ENCODE measurements at places on chromosomes 4 and X.

DNA sequence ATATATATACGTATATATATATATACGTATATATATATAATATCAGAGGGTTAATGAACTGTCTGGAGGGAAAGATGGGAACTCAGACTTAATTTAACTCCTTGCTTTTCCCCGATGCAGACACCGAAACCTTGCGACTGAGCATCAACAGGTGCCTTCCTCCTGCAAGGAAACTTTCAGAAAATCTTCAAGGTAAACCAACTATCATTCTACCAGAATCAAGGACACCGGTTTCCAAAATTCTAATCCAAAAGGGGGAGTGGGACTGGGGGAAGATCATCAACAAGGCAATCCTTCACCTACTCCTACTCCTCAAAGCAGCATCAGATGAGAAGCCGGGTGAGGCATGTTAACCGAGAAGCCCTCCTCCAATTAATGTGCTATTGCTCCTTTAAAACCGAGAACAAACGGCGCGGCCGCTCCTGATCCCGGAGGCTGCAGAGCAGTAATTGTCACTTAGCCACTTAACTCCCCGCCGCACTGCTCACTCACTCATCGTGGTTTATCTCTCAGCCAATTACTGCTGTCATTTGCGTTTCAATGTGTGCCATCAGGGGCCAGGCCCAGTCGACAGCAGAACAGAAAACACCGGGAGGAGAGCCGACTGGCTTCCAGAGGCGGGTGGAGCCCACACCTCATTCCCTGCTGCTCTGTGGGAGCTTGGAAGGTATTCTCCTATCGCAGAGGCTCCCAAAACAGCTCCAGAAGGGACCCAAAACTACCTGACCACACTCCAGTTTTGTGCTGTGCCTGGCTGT, 61.7 kb downstream of the MAML3 start:
- no peak for DNase-seq

GRCh38 chr4:121791481-121791880, 9.6 kb upstream of the EXOSC9 start:
- DNase-seq, result no peak

- DNase-seq, result no peak
These were observed 188.4 kb upstream of the FAM9B start for GRCh38 chrX:9222299-9222698.

DNA sequence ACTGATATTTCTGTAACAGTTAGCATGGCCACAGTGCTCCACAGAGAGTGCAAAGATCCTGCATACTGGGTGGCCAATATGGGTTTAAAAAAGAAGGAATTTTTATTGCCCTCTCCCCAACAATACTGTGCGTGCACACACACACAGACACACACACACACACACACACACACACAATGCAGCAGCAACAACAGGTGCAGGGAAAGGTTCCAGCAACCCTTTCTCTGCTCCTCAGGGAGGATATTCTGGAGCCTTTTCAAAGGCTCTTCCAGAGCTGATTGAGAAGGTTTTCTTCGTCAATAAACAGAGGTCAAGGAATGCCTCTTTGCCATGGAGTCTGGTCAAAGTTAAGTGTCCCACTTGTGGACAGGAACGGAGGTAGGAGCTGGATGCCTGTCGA, 84.8 kb upstream of the ZFP42 start:
- no peak for DNase-seq

GRCh38 chrX:125439194-125439849, 119.7 kb downstream of the TEX13C start:
- no peak for DNase-seq

GRCh38 chrX:43822014-43822413, 60.2 kb downstream of the MAOB start:
- DNase-seq, result no peak

GRCh38 chr4:600850-601515, 24.4 kb upstream of the PDE6B start:
- no peak for DNase-seq

DNA sequence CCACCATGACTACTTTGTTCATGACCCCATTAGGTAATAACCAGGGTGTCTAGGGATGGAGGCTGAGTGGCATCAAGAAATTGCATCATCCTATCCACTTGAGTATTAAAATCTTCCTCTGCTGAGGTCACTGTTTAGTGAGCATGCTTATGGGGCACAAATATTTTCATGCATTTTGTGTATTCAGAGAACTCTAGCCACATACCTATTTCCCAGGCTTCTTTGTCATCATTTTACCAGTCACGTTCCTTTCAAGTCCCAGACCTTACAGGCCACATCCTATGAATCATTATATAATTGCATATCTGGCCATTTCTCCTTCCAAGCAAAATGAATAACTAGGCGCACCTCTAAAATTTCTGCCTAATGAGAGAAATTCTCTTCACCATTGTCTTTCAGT, 1882.9 kb upstream of the AGA start:
- no peak for DNase-seq

GRCh38 chrX:107721318-107721717, 54.3 kb downstream of the TSC22D3 start:
- DNase-seq, result no peak

DNA sequence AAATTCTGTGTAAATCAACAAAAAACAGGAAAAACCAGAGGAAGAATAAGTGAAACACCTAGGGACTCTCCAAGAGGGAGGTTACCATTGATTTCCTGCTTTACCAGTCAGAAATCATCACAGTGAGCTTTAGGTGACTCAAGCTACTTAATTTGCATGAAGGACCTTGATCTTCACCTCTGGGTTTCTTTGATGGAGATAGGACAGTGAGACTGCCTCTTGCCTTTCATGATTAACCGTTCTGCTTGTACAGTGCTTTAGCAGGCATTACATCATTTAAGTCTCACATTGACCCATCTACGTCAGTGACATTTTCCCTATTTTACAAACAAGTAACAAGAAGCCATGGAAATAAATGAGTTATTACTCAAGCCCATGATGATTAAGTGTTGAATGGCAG, 3.4 kb upstream of the GK start:
- no peak for DNase-seq

DNA sequence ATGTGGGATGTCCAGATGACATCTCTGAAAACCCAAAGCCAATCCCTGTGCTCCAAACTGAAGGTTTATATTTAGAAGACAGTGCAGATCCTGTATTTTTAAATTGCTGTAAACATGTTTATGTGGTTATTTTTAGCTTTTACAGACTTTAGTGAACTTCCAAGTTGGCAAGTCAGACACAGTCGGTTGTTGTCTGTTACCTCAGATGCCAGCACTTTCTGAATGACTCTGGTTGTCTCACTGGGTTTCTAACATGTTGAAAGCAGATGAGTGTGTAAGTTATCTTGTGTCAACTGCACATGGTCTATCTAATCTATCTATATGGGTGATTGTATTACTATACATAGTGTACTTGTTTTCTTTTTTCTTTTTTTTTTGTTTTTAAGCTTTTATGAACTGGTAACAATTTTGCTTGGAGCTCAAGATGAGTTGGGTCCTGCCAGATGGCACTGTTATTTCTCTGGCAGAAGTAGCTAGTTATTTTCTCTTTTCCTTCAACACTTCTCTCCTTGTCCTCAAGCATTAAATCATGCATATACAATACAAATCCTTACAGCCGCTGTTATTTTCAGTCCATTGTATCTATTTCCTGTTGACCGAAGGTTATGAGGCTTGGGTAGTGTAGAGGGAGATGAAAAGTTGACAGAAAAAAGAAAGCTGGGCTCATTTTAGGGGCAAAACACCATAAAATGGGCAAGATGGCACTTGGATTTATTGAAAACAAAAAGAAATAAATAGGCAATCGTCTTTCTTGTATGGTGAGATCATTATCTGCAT, 66.3 kb downstream of the GAB1 start:
- DNase-seq, result no peak

GRCh38 chrX:152926279-152926678, 28.4 kb downstream of the ZNF185 start:
- DNase-seq, result no peak

GRCh38 chrX:16869393-16870094, 618 bp downstream of the RBBP7 start:
- no peak for DNase-seq

GRCh38 chrX:37651921-37652452, 33.6 kb upstream of the XK start:
- no peak for DNase-seq

DNA sequence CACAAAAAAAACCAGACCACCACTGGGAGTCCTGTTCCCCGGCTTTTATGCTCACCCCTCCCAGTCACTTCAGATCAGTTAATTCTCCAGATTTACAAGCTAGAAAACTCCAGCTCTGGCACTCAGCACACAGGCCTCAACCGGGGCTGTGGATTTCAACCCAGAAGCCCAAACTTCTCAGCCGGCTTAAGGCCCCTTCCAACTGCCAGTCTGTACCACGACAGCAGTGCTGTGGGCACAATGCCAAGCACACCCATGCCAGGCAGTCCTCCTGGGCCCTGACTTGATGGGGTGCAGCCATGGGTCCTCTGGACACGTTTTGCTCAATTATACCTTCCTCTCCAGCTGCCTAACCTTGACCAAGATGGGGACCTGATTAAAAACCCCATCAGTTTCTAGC, 12.2 kb downstream of the SOD3 start:
- DNase-seq, result no peak

- no peak for DNase-seq
These were observed 56.6 kb downstream of the AFM start for GRCh38 chr4:73538162-73538561.

Data from activated CD8-positive, alpha-beta memory T cell treated with anti-CD3 and anti-CD28 coated beads for 48 hours (primary cell).